Anterior cingulate cortex (tissue), 58 donors: ENCODE measurements at places on chromosomes 16 and 17.

DNA sequence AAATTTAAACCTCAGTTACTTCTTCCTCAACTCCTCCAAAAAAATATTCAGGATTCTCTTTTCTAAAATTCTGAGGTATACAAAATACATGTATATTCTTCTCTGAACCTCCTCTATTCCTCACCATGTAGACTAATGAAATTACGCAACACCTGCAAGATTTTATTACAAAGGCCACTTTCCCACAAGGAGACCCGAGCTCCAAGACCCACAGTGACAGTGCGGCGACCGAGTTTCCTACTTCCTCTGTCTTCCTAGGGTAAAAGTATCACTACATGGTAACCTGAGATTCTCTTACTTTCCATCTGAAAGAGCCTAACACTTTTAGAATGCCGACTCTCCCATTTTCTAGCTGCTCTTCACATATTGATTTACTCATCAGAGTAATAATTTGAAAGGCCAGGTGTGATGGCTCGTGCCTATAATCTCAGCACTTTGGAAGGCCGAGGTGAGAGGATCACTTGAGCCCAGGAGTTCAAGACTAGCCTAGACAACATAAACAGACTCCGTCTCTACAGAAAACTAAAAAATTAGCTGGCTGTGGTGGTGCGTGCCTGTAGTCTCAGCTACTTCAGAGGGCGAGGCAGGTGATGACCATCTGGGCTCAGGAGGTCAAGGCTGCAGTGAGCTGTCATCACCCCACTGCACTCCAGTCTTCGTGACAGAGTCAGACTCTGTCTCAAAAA is 35.7 kb downstream of the CYTH1 start:
- no peak for DNase-seq

- no peak for DNase-seq
Measured at GRCh38 chr17:76048711-76049110, 21.6 kb upstream of the EVPL start.

- no peak for DNase-seq
Measured at GRCh38 chr17:64424324-64424849, 24.5 kb upstream of the MILR1 start.

DNA sequence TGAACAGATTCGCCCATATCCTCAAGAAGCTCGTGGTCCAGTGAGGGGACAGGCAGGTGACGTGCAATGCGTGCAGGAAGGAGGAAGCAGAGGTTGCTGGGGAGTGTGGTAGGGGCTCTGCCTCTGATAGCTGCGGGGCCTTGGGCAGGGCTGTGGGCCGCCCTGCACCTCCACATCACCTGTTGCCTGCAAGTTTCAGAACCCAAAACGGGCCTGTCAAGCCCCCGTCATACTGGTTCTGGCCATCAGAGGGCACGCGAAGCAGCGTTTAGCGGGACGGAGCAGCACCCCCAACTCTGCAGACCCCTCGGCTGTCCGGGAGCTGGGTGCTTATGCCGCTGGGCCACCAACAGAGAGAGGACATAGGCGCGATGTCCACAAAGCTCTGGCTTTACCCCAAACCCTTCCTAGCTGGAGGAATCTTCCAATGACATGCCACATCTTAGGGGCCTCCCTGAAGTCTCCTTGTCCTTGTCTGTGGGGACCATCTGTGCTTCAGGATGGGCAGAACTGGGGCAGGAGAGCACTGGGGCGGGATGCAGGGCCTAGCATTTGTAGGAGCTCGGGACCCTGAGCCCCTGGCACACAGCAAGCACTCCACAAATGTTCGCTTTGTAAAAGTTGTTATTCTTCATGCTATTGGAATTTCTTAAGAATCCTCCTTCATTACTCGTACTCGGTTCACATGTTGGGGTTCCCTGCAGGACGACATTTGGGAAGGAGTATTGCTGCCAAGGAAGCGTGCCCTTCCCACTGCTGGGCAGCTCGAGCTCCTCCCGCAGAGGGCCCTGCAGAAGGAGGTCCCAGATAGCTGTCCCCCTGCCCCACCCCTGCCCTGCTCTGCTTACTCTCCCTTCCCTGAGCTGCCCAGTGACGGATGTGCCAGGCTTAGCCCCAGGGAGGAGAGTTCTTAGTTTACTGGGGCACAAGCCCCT is 64.3 kb downstream of the CNGB1 start:
- DNase-seq = no peak

GRCh38 chr17:59355702-59356325 is 24.4 kb downstream of the YPEL2 start:
- no peak for DNase-seq

DNA sequence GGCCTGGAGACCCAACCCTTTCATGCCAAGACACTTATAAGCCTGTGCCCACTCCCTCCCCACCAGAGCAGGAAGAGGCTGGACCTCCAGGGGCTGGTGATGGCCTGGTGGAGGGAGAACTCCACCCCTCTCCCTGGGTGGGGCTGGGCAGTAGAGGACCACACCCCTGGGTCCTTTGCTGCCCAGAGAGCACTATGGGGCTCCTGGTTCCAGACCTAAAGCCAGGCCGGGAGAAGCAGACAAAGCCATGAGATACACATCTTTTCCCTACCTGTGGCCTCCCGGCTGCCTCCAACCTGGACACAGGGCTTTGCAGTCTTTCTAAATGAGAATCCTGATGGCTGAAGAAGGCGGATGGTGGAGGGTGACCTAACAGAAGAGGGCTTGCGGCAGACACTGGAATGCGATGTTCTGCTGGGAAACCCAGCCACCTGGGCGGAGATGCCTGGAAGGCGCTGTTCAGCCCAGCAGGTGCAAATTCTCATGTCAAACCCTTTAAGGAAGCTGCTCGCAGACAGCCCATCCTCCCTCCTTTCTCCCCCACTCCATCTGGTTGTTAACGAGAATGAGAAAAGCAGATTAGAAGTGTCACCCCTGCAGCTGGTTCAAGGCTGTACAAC is 43.9 kb upstream of the KIFC3 start:
- no peak for DNase-seq

DNA sequence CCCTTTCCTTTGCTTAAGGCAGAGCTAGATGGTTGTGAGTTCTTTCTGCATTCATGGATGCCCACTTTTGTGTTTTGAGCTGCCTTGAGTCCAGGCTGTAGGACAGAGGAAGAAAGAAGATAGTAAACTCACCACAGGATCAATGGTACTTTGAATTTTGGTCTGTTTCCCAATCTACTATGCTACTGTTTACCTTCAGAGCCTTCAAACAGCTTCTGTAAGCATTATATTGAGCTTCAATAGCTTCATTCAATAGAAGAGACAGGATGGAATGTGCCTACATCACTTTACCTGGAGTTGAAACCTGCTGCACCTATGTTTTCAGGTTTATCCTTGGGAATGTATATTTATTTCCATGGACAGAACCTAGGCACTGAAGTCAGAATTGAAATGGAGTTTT is 397.9 kb upstream of the DYNLRB2 start:
- no peak for DNase-seq

- no peak for DNase-seq
Measured at GRCh38 chr17:42362245-42362961, 25.8 kb downstream of the STAT3 start.

DNA sequence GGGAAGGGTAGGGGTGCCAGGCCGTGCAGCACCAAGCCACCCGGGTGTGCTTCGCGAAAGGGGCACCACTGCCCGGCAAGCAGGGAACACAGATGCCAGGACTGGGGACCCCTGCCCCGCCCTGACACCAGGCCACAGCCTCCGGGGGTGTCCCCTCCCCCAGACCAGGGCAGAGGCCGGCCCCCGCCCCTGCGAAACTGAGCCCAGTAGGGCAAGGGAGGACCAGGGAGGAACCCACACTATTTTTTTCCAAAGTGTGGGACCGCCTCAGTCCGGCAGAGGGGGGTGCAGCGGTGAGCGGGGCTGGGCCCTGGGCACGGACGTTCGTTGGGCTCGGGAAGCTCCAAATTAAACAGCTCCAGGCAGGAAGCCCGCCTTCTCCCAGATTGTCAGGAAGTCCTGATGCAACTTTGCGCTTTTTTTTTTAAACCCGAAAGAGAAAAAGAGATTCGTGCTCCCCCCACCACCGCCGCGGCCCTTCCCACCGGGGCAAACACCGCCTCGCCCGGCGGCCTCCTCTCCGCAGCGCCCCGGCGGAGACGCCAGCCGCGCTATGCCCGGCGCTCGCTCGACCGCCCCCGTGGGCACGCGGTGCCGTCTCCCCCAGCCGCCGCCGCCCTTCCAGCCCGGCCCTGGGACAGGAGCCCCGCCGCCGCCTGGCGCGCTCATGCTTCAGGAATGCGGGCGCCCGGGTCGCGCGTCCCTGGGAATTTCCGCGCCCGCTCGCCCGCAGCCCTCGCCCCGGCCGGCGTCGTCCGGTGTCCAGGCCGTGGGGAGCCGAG is 755 bp downstream of the PIEZO1 start:
- no peak for DNase-seq

- DNase-seq = no peak
Measured at GRCh38 chr17:64213995-64214811, 48.9 kb downstream of the TEX2 start.

GRCh38 chr16:69166221-69166833 is 20.6 kb upstream of the SNTB2 start:
- DNase-seq = no peak

- DNase-seq = no peak
Measured at GRCh38 chr17:77958716-77959125, 218 bp downstream of the TNRC6C start.

- no peak for DNase-seq
Measured at GRCh38 chr16:48212033-48212432, 32.1 kb upstream of the LONP2 start.

GRCh38 chr16:16188827-16189226 is 34.5 kb downstream of the ABCC6 start:
- DNase-seq = no peak

- peak; percentile 85 for DNase-seq
Measured at GRCh38 chr17:51046514-51047384, 73.9 kb downstream of the SPAG9 start.

DNA sequence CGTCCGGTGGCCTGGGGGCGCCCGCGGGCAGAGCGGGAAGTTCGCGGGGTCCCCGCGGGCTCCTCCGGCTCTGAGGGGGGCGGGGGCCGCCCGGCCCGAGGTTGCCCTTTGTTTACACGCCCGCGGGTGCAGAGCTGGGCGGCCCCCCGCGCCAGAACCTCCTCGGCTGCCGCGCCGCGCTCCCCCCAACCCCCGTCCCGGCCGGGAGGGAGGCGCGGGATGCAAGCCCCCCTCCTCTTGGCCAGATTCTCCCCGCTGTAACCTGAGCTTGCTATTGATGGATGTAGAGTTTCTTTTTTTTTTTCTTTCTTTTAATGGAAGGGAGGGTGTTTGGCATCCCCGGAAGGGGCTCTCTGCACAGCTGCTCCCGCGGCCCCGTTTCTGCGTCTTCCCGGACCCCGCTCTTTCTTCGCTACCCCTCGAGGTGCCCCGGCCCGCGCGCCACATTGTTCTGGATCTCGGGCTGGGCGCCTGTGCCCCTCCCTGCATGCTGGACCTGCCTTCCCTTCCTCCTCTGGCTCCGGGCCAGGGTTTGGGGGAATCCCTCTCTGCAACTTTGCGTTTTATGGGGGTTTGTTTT is 646 bp downstream of the CBX2 start:
- DNase-seq = no peak

- peak; percentile 17 for DNase-seq
Measured at GRCh38 chr17:1124896-1125787, 54.6 kb downstream of the ABR start.

GRCh38 chr17:33024688-33025486 is 33.2 kb downstream of the SPACA3 start:
- DNase-seq = no peak

- peak; percentile 47 for DNase-seq
Measured at GRCh38 chr17:77212081-77212832, 71.5 kb downstream of the SEC14L1 start.

- peak; percentile 29 for DNase-seq
Measured at GRCh38 chr17:10033449-10033848, 128.4 kb upstream of the RCVRN start.

GRCh38 chr16:27367461-27368357 is 34.3 kb upstream of the IL21R start:
- DNase-seq = peak; percentile 49

- no peak for DNase-seq
Measured at GRCh38 chr17:71441098-71441497, 679.7 kb upstream of the SOX9 start.

DNA sequence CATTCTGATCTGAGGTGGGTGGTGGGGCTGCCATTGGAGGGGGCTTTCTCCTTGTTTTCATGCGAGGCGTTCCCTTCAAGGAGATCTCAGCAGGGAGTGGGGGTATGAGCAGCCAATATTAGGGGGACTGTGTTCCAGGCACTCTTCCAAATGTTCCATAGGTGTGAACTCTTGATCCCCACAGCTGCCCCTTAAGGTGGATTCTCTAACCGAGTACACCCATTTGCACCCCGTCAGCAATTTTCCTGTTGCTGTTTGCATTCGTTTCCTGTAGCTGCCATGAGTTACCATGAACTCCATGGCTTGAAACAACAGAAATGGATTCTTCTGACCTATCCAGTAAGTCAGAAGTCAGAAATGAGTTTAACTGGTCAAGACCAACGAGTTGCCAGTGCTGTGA is 3.7 kb upstream of the PRR15L start:
- no peak for DNase-seq

GRCh38 chr17:51742571-51742970 is 415.9 kb downstream of the CA10 start:
- DNase-seq = no peak

DNA sequence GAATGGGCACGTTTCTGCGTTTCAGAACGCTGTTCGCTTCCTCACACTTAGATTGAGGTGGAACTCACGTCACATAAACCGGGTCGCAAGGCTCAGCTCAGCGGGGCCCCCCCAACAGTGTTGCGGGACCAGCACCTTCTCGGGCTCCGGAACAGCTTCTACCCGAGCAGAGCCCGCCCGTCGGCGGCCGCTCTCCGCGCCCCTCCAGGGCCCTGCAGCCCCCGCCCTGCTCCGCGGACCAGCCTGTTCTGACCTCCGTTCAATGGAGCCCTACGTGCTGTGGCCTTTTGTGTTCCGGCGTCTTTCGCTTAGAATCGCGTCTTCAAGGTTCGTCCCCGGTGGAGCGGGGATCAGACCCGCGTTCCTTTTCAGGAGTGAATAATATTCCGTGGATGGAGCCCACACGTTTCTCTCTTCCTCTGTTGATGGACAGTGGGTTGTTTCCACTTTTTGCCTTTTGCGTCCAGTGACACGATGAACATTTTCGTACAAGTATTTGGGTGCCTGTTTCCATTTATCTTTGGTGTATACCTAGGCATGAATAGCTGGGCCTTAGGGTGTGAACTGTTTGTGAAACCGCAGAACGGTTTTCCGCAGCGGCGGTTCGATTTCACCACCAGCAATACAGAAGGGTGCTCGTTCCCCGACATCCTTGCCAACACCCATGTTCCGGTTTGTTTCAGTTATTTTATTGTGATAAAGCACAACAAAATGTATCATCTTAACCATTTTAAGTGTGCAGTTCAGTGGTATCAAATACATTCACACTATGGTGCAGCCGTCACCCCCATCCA is 2.3 kb upstream of the SLC22A31 start:
- no peak for DNase-seq
